Activated gamma-delta T cell (primary cell): ENCODE measurements at places on chromosomes 1 and 21.

DNA sequence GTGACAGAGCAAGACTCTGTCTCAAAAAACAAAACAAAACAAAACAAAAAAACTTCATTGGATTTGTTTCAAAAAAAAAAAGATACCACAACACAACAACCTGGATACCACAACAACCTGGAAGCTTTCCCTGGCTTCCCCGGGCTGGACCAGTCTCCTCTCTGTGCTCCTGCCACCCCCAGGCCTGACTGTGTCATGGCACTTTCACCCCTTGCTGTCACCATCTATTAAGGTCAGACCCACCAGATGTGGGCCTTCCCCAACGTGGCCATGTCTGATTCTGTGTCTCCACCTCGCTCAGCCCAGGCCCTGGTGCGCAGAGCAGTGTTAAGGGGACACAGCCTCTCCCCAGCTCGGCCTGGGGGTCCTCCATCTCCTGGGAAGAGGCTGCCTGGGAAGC, 28.3 kb upstream of the ACOT11 start:
- no peak for DNase-seq

GRCh38 chr1:90198616-90199332, 203.9 kb downstream of the ZNF326 start:
- DNase-seq, result no peak

- DNase-seq, result no peak
These were observed 26.9 kb downstream of the UCK2 start for GRCh38 chr1:165854101-165854845.

GRCh38 chr1:48916130-48917069, 139.7 kb upstream of the BEND5 start:
- no peak for DNase-seq

DNA sequence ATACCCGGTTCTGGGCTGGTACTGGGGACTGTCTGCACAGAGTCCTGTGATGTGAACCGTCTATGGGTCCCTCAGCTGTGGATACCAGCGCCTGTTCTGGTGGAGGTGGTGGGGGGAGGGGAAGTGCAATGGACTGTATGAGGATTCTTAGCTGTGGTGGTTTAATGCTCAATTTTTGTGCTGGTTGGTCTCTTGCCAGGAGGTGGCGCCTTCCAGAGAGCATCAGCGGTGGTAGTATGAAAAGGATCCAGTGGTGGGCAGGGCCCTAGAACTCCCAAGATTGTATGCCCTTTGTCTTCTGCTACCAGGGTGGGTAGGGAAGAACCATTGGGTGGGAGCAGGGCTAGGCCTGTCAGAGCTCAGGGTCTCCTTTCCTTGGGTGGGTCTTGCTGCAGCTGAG, 89.4 kb upstream of the B3GALT2 start:
- DNase-seq, result no peak

DNA sequence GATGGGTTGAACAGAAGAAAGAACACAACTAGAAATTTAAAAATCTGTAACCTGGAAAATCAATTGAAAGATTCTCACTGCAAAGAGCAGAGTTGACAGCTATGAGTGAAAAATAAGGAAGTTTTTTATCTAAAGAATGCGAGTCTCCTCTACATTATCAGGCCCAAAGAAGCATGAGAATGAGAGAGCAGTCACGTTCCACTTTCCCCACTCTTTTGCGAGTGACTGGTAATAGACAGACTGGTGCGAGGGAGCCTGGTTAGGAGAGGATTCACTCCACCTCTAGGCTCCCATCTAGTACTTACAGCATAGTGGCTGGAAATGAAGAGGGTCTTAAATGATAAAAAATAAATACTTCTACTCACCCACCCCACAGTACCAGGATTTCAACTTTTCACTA, 52.0 kb downstream of the PRDX6 start:
- no peak for DNase-seq

GRCh38 chr1:32900956-32901822, at the start of gene TMEM54:
TSS of gene TMEM54 (minus strand) at chr1:32901389. CDS start at chr1:32901238, 151 bp downstream.
- no peak for DNase-seq

- DNase-seq, result no peak
These were observed 13.4 kb downstream of the COP1 start for GRCh38 chr1:176193663-176194062.
